ENCODE measurements at places on chromosomes 6 and 20.

DNA sequence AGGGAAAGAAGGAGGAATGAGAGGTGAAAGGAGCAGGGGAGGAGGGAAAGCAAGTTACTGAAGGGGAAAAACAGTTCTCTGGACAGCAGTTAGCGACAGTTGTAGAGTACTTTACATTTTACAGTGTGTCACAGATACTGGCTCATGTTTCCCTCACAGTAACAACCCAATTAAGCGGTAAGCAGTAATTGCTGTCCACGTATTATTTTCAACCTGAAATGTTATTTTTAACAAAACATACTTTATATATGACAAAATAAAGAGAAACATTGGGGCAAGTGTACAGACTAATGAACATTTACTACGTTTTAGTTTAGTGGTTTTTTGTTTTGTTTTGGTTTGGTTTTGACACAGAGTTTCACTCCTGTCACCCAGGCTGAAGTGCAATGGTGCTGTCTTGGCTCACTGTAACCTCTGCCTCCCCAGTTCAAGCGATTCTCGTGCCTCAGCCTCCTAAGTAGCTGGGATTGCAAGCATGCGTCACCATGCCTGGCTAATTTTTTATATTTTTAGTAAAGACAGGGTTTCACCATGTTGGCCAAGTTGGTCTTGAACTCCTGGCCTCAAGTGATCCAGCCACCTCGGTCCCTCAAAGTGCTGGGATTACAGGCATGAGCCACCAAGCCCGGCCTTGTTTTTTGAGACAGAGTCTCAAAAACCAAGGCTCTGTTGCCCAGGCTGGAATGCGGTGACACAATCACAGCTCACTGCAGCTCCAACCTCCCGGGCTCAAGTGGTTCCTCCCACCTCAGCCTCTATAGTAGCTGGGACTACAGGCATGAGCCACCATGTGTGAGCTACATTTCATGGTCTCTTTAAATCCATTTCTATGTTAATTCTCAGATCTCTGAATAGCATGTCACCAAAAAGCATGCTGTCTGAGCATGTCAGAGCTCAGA, 22.6 kb upstream of the BTN3A2 start:
- no peak for DNase-seq

DNA sequence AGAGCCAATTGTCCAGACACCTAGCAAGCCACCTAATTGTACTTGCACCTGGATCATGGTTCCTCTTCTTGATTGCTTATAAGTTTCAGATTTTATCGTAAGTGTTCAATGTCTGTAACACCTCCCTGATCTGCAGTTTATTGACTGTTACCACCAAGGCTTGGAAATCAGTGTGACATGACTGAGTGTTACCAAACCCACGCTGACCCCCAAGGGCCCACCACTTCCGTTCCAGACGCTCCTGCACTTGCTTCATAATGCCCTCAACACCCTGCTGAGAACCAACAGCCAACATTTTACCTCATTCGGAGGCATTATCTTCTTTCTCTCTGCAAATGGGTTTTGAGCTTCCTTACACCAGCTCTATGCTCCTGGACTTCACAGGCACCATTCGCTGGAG, 6.3 kb downstream of the CCR6 start:
- DNase-seq: no peak

DNA sequence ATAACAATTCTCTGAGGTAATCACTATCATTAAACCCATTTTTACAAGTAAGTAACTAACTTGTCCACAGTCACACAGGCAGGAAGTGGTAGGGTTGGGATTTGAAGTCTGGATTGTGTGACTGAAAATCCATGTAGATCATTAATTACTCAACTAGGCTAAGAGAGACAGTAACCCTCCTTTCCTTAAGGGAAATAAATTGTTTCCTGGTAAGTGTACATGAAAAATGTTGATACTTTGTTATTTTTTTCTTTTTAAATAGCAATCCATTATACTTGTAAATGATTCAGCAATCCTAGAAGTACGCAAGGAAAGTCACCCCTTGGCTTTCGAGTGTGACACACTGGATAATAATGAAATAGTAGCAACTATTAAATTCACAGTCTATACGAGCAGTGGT, 11.6 kb downstream of the SPACA1 start:
- no peak for DNase-seq

DNA sequence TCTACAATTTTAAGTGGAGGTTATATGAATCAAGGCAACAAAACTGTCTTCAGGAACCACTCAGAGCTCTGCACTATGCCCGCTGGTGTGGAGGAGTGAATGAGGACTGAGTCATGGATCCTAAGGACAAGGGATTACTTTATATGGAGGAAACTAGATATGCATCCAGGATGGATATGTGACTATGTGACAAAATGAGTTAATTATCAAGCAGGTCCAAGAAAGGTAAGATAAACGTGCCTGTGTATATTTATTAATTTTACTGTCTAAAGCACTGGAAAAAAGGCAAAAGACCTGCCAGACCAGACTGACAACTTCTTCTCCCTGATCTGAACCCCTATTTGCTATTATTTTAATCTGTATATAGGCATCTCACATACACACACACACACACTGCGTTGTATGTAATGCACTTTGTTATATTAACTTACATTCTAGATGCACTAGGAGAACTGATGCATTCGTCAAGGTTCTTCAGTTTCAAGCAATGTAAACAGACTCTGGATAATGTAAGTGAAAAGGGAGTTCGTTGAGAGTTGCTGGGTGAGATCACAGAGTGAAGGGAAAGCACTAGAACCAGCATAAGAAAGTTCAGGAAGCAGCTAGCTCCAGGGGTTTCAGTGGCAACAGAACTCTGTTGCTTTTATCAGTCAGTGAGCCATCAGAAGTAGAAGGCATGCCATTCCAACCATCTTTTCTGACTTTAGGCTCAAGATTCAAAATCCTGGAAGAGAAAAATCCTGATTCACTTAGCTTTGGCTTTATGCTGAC, 26.4 kb upstream of the ADGRG6 start:
- peak; percentile 18 for DNase-seq

- no peak for DNase-seq
Measured at GRCh38 chr6:161477876-161478425, 204.1 kb upstream of the AGPAT4 start.

DNA sequence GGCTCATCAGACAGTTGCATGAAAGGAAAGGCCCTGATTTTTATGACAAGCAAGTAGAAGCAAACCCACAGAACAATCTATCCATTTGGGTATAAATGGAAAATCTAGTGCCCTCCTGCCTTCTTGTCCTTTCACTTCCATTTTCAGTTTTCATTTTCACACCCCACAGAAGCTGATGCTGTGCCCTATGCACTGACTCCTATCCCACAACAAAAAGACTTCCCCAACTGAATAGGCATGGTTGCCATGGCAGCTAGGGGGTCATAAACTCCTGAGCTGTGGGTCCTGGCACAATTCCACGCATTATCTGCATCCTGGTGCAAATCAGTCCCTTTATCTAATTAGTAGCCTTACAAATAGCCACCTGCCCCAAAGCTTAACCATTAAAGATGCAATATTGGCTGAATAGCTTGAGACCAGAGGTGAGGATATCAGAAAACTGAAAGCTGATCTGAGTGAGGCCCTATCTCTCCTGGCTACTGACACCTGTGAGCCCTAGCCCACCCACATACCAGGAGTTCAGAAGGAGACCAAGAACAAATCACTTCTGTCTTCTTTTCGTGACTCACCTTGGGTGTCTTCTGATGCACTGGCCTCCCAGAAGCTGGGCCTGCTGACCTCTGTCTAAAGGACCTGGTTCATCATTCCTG, 34.9 kb upstream of the HEY2 start:
- no peak for DNase-seq

DNA sequence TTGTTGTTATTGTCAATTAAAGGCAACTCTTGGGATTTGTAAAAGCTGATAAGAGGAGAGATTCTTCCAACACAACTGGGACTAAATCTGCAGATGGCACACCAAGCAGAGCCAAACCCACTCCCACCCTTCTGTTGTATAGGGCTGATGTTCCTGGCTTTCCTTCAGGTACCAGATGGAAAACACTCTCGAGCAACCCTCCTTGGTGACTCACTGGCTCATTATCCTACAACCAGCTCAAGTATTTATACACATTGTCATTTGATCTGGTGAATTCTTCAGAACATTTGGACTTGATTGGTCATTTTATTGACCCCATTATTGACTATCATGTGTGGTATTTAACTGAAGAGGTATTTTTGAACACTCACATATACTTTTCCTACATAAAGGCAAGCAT, 190.3 kb upstream of the PCSK2 start:
- DNase-seq: no peak

DNA sequence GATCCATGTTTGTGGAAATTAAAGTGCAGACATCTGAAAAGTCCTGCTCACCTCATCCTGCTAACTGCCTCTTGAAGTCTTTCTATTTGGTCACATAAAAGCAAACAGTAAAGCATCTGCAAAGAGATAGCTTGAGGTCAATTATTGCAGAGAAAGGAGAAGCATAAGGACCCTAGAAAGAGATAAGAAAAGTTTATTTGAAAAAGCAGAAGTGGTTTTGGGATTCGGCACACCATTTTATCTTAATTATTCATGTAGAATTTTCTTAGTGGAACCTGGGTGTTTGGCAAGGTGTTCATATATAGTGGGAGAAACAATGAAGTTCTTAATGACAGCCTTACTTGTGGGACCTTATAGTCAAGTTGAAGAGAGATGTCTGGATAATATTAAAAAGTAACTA, 280.8 kb downstream of the CENPW start:
- no peak for DNase-seq

DNA sequence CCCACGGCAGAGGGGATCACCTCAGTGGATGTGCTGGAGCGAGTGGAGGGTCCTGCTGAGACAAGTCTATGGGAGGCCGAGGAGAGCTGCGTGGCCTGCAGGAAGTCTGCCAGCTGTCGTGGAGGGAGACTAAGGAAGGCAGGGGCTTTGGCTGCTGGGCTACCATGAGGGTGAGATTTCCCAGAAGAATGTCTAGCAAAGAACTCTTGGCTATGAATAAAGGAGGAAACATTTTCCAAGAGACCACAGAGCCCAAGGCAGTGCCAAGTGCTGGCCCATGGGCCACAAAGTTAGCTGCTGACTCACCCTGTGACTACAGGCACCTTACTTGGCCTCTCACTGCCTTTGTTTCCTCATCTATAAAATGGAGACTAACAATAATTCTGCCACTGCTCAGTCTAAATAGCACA, 73.4 kb downstream of the PRDM1 start:
- DNase-seq: no peak

GRCh38 chr6:100160930-100161329, 166.9 kb upstream of the MCHR2 start:
- DNase-seq: no peak

DNA sequence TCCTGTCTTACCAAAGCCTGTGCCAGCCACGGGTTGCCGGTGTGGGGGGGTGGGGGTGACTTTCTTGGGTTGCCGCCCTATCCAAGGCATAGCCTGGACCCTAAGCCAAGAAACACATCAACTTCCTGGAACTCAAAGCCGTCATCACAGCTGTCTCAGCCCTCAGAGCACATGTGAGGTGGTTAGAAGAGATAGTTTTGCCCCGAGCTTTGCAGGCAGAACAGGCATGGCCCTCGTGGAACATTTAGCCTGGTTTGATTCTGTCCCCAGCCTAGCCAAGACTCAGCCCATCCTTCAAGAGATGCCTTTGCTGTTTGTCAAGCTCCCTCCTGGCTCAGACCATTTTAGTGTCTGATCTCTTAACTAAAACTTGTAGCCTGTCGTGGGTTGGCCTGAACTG, 64.9 kb downstream of the RREB1 start:
- peak; percentile 72 for DNase-seq

DNA sequence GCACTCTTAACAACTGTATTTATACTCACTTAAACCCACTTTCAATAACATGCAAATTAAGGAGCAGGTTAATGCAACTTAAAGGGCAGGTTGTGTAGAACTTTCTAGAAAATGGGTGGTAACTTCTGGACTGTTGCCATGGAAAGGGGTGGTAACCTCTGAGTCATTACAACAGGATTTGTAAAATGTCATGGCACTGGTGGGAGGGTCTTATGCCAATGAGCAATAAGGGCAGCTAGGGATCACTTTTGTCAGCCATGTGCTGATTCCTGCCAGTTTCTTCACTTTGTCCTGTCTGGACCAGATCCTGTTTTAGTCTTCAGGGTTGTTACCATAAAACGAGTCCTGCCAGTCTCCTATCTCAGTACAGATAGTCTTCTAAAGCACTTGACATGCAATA, 560.5 kb upstream of the PTCHD4 start:
- no peak for DNase-seq

- DNase-seq: no peak
Measured at GRCh38 chr6:112562301-112563231, 215.4 kb downstream of the RFPL4B start.

GRCh38 chr6:149362289-149362688, 37.8 kb upstream of the SUMO4 start:
- DNase-seq: no peak

GRCh38 chr6:85002847-85003246, 238.4 kb upstream of the TBX18 start:
- DNase-seq: no peak

- DNase-seq: no peak
Measured at GRCh38 chr6:134564705-134565104, 246.8 kb upstream of the SGK1 start.

- DNase-seq: peak; percentile 52
Measured at GRCh38 chr6:15322781-15323536, 77.1 kb downstream of the JARID2 start.

Measured in dermis blood vessel endothelial cell (primary cell).